Activated CD4-positive, alpha-beta T cell treated with anti-CD3 and anti-CD28 coated beads, Interleukin-2, amount 10 ng/mL, durations not matched to agents 7 days and 5 days (primary cell): ENCODE measurements at places on chromosomes 5 and 9. TPM values are rescaled to one million over a fixed set of nuclear protein-coding genes. Genes with fewer than 3 reads are reported as not detected.

Gene ENTPD2
- total RNA-seq: not detected

Gene NSD1
- 92.9 TPM for total RNA-seq

Gene TRMO
- 31.8 TPM for total RNA-seq

Gene DRD1
- total RNA-seq: not detected

Gene SLC27A6
- total RNA-seq: not detected

Gene BASP1
- total RNA-seq: 0.15 TPM

Gene FYB1
- total RNA-seq: 480 TPM

Gene RGMB
- total RNA-seq: 1.4 TPM

Gene SLC24A2
- total RNA-seq: not detected

DNA sequence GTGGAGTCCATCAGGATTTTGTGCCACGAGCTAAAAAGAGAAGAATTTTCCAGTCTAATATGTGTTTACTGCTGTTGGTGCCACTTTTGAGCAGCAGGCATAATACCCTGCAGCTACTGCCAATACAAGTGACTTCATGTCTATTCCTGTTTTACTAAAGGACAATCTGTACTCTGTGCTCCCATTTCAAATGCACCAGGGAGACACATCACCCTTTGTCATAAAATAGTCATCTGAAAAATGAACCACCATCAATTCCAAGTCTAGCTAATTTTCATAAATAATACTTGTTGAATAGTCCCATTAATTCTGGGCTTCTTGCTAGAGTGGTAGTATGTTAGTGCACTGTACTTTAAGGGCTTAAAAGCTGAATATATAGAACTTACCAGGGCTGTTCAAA, 8.9 kb upstream of the PKD2L2 start:
- no peak overlapping the region for H3K27ac ChIP-seq
- H3K4me3 ChIP-seq: no peak overlapping the region
- H3K4me1 ChIP-seq: no peaks in the 10 kb centered on the region
- no peaks in the 10 kb centered on the region for H3K27me3 ChIP-seq
- no peaks in the 10 kb centered on the region for H3K36me3 ChIP-seq

DNA sequence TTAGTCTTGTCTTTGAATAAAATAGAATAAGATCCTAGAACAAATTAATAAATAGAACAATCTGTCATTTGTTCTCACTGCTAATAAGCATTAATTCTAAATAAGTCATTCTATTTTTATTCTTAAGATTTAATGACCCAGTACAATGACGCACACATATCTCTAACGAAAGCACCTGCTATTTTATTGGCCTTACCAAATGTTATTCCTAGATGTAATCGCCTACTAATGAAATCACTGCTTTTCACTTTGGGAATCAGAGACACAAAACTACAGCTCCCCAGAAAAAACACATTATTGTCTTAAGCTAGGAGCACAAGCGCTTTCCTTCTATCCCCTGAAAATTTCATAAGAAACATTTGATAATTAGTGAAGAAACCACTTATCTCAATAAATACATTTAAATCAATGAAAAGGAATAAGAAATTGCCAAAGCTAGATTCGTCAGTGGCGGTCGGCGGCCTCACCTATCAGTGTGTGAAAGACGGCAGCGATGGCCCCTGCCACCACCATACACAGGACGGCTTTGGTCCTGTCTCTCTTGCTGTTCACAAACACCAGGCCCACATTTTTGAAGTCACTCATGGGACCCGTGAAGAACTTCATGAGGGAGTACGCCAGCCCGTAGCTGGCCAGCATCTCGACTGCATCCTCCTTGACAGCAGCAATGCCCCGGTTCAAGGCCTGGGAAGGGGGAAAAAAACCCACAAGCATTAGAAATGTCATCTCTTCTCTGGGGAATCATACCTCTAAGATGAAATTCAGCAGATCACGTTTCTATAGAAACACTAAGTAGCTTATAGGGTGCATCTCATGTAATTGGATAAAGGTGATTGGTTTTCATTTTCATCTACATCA, 102.8 kb downstream of the ANKH start:
- H3K4me3 ChIP-seq: no peak overlapping the region
- H3K27me3 ChIP-seq: no peaks in the 10 kb centered on the region
- peaks cover 14% of the 10 kb centered on the region for H3K36me3 ChIP-seq
- peaks cover 20% of the 10 kb centered on the region for H3K4me1 ChIP-seq

GRCh38 chr5:40735609-40736008, 20.2 kb downstream of the TTC33 start:
- peaks cover 23% of the 10 kb centered on the region for H3K36me3 ChIP-seq
- no peak overlapping the region for H3K4me3 ChIP-seq
- H3K4me1 ChIP-seq: peaks cover 30% of the 10 kb centered on the region
- H3K27me3 ChIP-seq: no peaks in the 10 kb centered on the region
- no peak overlapping the region for H3K27ac ChIP-seq

DNA sequence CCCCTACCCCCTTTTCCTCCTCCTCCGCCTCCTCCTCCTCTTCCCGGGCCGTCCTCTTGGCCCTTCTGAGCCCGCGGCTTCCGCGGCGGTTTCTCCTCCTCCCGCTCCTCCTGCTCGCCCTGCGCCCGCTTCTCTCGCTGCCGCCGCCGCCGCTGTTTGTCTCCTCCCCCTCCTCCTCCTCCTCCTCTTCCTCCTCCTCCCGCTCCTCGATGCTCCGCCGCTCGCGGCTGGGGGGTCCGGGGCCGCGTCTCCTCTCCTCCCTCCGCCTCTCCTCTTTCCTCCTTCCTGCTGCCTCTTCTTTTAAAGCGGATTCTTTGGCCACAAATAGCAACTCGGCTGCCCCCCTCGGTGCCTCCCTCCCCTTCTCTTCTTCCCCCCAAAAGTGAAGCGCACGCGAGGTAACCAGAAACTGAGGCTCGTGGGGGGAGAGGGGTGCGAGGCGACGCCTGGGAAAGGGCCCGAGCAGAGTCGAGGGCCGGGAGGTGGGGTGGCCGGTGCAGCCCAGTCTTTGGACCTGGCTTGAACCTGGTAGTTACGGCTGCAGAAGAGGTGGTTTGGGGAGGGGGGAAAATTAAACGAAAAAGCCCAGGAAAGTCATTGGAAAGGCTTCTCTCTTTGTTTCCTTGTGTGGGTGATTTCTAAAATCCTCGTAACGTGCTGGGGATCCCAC, 1058.5 kb upstream of the DMAC1 start:
- peak overlapping the region; percentile 49 for H3K4me3 ChIP-seq
- no peaks in the 10 kb centered on the region for H3K4me1 ChIP-seq
- H3K27me3 ChIP-seq: peaks cover 53% of the 10 kb centered on the region
- peak; percentile 19 for DNase-seq

GRCh38 chr9:14978022-14979000, 68.1 kb upstream of the FREM1 start:
- H3K27ac ChIP-seq: no peak overlapping the region
- no peaks in the 10 kb centered on the region for H3K4me1 ChIP-seq
- H3K4me3 ChIP-seq: no peak overlapping the region
- H3K36me3 ChIP-seq: no peaks in the 10 kb centered on the region
- H3K27me3 ChIP-seq: peaks cover 2% of the 10 kb centered on the region

DNA sequence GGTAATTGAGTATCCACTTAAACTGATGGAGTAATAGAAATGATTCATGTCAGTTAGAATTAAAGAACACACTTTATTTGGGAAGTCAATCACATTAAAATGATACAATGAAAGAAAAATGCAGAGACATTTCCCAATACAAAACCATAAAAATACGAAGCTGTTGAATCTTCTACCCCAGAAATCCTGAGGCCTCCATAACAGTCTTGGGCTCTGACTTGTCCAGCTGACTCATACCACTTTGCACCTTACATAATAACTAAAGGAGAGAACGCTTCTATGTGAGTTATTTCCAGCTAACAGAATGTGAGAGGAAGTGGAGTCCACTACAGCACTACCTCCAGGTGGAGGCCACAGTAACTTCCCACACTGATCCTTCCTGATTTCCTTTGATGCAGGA, 305.0 kb downstream of the MRPS30 start:
- no peak for DNase-seq
- H3K4me3 ChIP-seq: no peak overlapping the region
- no peaks in the 10 kb centered on the region for H3K36me3 ChIP-seq
- H3K27ac ChIP-seq: no peak overlapping the region
- no peaks in the 10 kb centered on the region for H3K27me3 ChIP-seq
- H3K4me1 ChIP-seq: no peaks in the 10 kb centered on the region

GRCh38 chr9:123455187-123455586, 99.2 kb downstream of the CRB2 start:
- no peak overlapping the region for H3K27ac ChIP-seq
- no peak overlapping the region for H3K4me3 ChIP-seq
- no peaks in the 10 kb centered on the region for H3K4me1 ChIP-seq
- no peak for DNase-seq
- H3K27me3 ChIP-seq: no peaks in the 10 kb centered on the region
- no peaks in the 10 kb centered on the region for H3K36me3 ChIP-seq

- H3K27ac ChIP-seq: peak overlapping the region; percentile 87
- H3K27me3 ChIP-seq: no peaks in the 10 kb centered on the region
- peaks cover 52% of the 10 kb centered on the region for H3K36me3 ChIP-seq
- H3K4me3 ChIP-seq: peak overlapping the region; percentile 59
Measured at GRCh38 chr9:91207729-91208418, 153.8 kb downstream of the AUH start.

DNA sequence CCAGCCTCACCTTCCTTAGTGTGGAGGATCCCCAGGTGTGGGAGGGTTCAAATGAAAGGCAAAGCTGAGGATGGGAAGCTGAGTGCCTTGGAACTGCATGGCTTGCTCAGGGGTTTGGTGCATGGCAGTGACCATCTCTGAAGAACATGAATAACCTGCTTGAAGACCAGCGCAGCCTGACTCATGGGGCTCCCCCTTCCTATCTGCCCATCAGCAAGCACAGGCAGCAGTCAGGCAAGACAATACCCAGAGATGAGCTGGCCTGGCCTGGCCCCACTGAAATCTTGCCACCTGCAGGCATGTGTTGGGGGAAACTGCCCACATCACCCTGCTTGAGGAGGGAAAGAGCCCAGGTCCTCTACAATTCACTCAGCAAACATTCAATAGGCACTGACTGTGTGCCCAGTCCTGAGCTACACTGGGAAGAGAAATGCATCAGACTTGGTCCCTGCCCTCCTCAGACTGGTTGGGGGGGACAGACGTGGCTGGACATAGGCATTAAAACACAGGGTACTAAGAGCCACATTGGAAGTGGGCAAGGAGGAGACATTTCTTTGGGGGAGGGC, 105.0 kb upstream of the ALDH1B1 start:
- no peaks in the 10 kb centered on the region for H3K27me3 ChIP-seq
- H3K4me1 ChIP-seq: no peaks in the 10 kb centered on the region
- no peak overlapping the region for H3K4me3 ChIP-seq
- no peaks in the 10 kb centered on the region for H3K36me3 ChIP-seq
- H3K27ac ChIP-seq: no peak overlapping the region

- peaks cover 42% of the 10 kb centered on the region for H3K4me1 ChIP-seq
- H3K4me3 ChIP-seq: peak overlapping the region; percentile 77
- H3K27ac ChIP-seq: no peak overlapping the region
- no peaks in the 10 kb centered on the region for H3K36me3 ChIP-seq
Measured at GRCh38 chr9:124770359-124771020, 621 bp downstream of the NR6A1 start.

- H3K4me1 ChIP-seq: peaks cover under 1% of the 10 kb centered on the region
- DNase-seq: no peak
- H3K36me3 ChIP-seq: no peaks in the 10 kb centered on the region
- H3K4me3 ChIP-seq: no peak overlapping the region
Measured at GRCh38 chr9:131119600-131119999, 5.8 kb upstream of the NUP214 start.
